ENCODE measurements at places on chromosomes 1 and 21. TPM values are rescaled to one million over a fixed set of nuclear protein-coding genes. Genes with fewer than 3 reads are reported as not detected.

MFSD2A gene
- 4.3 TPM for total RNA-seq

ITGB2 gene
- not detected for total RNA-seq

HCRTR1 gene
- total RNA-seq = not detected

SLC6A17 gene
- 4.1 TPM for total RNA-seq

ERMAP gene
- 10.6 TPM for total RNA-seq

GBP6 gene
- total RNA-seq = not detected

ODR4 gene
- 14.1 TPM for total RNA-seq

CLCA1 gene
- total RNA-seq = not detected

PRAMEF10 gene
- not detected for total RNA-seq

CHI3L1 gene
- not detected for total RNA-seq

LAD1 gene
- not detected for total RNA-seq

GBP5 gene
- not detected for total RNA-seq

PADI2 gene
- 0.29 TPM for total RNA-seq

TARDBP gene
- 178 TPM for total RNA-seq

CLEC20A gene
- not detected for total RNA-seq

KRTAP21-2 gene
- not detected for total RNA-seq

OR2AK2 gene
- not detected for total RNA-seq

RAP1A gene
- total RNA-seq = 82.9 TPM

ZMYND12 gene
- total RNA-seq = 0.20 TPM

SLC45A3 gene
- total RNA-seq = 1.5 TPM

LCE3E gene
- not detected for total RNA-seq

CTBS gene
- 15.9 TPM for total RNA-seq

ADAMTSL4 gene
- 62.5 TPM for total RNA-seq

CNKSR1 gene
- total RNA-seq = not detected

GFI1 gene
- total RNA-seq = not detected

S100B gene
- not detected for total RNA-seq

MTFR1L gene
- total RNA-seq = 64.5 TPM

CKS1B gene
- total RNA-seq = 89.7 TPM

CFHR1 gene
- total RNA-seq = not detected

SLC1A7 gene
- not detected for total RNA-seq

RIIAD1 gene
- total RNA-seq = not detected

SEMA6C gene
- total RNA-seq = 1.6 TPM

MYOM3 gene
- 0.04 TPM for total RNA-seq

MROH9 gene
- total RNA-seq = 0.10 TPM

ZNF648 gene
- not detected for total RNA-seq

All from HFFc6 (cell line).